ENCODE measurements at places on chromosomes 11 and 22.

GRCh38 chr22:44386386-44387035 lies 73.8 kb upstream of the SHISAL1 start:
- no peak for DNase-seq

GRCh38 chr22:44538518-44539315 lies 40.7 kb upstream of the RTL6 start:
- DNase-seq: no peak

DNA sequence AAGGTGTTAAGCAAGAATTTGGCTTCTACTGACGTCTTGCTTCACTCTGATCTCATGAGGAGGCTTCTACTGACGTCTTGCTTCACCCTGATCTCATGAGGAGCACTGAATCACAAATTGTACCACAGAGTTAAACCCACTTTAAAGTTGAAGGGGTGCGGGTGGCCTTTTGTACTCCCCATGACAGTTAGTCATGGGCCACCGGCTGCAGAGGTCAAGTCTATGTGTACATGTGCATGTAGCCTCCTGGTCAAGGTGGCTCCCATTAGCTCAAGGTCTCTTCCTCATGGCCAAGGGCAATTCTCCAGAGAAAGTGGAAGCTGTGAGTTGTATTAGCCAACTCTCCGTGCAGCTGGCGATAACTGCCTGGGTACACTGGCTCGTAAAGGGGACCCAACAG lies 23.1 kb upstream of the FZD4 start:
- no peak for DNase-seq

DNA sequence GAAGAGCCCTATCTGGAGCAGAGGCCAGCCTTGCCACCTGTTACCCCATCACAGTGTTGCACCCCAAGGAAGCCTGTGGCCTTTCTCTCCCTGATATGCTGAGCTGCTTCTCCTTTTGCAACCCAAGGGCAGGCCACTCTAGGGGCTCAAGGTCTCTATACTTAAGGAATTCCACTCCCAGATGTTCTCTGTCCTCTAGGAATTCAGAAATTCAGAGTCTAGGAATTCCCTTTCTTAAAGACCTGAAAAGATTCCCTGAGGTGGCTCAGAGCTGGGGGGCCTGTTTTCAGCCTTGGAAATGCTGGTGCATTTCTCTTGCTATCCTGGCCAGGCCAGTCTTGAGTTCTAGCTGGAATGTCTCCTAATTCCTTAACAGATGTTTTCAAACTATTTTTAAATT lies 68.0 kb upstream of the OLFML1 start:
- no peak for DNase-seq

DNA sequence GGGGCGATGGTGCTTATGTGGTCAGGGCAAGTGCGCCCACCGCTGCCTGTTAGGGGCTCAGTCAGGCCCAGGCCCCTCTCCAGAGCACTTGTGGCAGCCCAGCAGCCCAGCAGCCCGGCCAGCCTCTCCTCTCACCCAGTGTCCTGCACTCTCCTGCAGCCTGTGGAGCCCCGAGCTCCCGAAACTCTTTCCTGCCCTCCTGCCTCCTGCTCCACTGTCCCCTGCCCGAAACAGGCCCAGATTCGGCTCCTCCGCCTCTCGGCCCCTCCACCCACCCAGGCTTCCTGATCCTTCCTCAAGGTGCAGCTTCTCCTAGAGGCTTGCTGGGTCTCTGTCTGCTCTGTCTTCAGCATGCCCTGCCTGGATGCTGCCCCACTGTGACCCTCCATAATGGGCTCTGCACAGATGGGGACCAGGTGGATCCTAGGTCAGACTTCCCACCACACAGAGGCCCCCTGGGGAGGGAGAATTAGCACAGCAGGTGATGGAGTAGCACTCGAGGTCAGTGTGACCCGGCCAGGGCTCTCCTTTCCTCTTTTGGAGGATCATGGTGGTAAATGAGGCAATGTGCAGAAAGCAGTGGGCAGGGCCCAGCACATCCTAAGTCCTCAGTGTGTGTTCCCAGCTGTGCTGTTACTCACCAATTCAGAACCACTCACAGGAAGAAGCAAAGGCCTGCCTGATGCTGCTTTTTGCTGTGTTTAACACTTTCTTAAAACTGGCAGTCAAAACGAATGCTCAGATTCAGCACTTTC lies 18.6 kb upstream of the NAP1L4 start:
- no peak for DNase-seq

- no peak for DNase-seq
Measured at GRCh38 chr11:2929950-2930703, 907 bp upstream of the PHLDA2 start.

- peak; percentile 15 for DNase-seq
Measured at GRCh38 chr22:40462195-40462984, 92.0 kb downstream of the SGSM3 start.

- DNase-seq: no peak
Measured at GRCh38 chr11:38138972-38139371, 1540.9 kb upstream of the RAG2 start.

DNA sequence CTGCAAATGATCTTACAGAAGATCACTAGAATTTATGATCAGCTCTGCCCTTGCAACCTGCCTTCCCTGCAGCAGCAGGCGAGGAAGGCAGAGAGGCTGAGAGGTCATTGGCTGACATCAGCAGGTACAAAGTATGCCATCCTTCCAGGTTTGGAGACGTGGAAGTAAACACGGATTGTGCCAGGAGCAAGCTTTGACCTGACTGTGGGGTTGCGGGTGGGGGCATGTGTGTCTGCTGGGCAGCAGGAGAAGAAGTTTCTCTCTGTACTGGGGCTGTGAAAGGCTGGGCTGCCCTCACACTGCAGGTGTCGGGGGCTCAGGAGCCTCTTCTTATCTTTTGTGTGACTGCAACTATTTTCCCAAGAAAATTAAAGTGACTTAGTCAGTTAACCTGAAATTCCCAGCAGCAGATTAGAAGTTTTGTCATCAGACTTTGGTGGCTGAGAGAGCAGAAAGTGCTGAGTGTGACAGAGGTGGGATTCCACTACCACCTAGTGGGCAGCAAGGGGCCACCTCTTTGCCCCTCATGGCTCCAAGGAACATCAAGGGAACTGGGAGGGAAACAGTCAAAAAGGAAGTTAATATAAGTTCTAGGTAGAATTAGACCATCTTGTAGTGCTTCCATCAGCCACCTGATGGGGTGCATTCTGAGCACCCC lies 565.9 kb downstream of the ETS1 start:
- no peak for DNase-seq

GRCh38 chr11:102168481-102168880 lies 58.2 kb downstream of the YAP1 start:
- no peak for DNase-seq

- DNase-seq: no peak
Measured at GRCh38 chr11:70075836-70076235, 2.3 kb upstream of the ANO1 start.

DNA sequence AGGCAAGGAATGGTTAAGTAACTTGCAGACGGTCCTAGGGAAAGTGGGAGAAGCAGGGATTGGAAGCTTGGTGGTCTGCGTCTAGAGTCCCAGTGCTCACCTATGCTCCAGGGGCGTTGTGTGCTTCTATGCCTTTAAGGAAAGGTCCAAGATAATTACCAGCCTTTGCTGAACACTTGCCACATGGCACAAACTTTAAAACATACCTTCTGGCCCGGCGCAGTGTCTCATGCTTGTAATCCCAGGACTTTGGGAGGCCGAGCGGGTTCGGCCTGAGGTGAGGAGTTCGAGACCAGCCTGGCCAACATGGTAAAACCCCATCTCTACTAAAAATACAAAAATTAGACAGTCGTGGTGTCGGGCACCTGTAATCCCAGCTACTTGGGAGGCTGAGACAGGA lies 2.3 kb downstream of the POLDIP3 start:
- DNase-seq: no peak

DNA sequence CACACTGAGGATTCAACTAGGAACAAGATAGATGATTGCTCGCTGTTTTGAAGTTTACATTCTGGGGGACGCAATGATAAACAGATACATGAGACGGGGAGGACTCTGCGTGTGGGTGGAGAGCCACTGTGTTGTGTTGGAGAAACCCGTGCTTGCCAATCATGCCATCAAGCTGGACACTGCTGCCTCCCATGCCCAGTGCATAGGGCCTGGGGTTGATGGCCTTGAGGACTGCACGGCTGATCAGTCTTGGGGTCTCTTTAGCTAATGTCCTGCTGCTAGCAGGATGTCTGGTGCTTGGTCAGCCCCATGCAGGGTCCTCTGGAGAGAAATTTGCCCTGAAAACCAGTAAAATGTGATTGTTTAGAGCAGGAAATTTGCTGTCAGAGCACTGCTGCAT lies 221.2 kb upstream of the B3GAT1 start:
- DNase-seq: no peak

DNA sequence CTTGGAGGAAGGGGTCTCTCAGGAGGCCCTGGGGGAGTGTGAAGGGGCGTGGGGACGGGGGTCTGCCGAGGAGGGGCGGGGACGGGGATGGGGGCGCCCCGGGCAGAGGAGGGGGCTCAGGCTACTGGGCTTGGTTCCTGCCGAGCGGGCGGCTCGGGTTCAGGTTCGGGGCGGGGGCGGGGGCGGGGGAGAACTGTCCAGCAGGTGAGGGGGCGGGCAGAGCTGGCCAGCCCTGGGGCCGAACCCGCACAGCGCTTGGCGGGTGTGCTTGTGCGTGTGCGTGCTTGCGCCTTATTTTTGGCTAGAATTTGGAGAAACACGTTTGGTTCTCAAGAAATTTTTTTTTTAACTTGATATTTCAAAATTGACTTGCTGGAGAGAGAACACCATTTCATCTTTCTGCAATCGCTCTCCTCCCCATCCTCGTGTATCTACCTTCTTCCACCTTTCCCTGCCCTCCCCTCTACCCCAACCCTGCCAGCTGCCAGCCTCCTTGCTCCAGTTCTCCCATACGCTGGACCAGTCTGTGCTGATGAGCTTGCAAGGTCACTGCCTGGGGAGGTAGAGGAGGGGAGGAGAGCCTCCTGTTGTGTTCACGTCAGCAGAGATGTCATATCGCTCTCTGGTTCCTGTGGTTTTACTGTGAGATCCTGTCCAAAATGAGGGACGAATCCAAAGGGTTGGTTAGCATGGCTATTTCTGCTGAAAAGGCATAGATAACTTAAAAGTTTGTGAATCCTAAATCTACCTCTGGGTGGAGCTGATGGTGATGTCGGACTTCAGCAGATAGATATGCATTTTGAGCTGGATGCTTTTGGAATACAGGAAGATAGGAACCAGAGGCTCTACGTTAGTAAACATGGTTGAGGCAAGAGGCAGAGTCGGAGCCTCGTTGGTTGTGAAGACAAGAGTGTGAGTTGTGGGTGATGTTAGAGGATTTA lies 668 bp downstream of the MADD start:
- peak; percentile 4 for DNase-seq

DNA sequence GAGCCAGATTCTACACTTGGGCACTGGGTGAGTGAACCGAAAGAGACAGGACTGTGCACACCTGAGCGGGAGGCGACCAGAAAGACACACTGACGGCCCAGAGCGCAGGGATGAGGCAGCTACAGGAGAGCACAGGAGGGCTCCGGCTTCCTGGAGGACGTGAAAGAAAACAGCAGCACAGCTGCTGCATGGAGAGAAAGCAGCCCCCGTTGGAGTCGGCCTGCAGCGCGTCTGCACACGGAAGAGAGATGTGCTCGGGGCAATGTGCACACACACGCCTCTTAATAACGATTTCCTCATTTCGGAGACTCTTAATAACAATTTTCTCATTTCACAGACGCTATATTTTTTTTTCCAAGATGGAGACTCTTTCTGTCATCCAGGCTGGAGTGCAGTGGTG lies 160.4 kb downstream of the CTTN start:
- no peak for DNase-seq

GRCh38 chr11:43067681-43068080 lies 244.1 kb upstream of the API5 start:
- no peak for DNase-seq

DNA sequence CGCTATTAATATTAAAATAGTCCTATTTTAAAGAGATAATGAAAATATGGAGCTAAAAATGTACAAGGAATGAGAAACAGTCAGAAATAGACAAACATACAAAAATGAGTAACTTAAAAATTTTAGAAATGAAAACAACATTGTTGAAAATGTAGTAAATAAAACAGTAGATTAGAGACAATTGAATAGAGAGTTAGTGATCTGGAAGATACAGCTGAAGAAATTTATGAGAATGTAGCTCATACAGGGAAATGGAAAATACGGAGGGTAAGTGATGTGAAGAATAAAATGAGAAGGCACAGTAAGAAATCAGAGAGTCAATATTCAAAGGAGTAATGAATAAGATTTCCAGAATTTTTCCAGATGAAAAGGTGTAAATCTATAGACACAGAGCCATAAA lies 424.8 kb downstream of the SOX6 start:
- DNase-seq: no peak

DNA sequence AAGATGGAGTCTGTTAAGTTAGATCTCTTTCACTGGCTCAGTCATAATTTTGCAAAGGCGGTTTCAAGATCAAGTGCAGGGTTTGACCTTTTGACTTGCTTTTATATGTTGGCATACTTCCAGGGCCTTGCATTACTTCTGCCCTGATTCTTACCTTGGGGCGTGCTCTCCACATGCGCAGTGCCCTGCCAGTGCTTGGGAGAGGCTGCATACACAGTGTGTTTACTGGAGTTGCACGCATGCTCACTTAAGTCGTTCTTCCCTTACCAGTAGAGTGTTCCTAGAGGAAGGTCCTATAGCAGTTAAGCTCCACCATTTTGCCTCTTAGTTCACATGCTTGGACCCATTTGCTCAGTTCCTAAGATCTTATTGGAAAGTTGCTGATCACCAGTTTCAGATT lies 21.0 kb upstream of the TMEM123 start:
- no peak for DNase-seq

- no peak for DNase-seq
Measured at GRCh38 chr11:65280646-65281045, 18.9 kb downstream of the POLA2 start.

GRCh38 chr11:108961095-108961494 lies 296.2 kb downstream of the DDX10 start:
- DNase-seq: no peak

- DNase-seq: peak; percentile 61
Measured at GRCh38 chr11:61429346-61429690, 457 bp downstream of the CPSF7 start.

DNA sequence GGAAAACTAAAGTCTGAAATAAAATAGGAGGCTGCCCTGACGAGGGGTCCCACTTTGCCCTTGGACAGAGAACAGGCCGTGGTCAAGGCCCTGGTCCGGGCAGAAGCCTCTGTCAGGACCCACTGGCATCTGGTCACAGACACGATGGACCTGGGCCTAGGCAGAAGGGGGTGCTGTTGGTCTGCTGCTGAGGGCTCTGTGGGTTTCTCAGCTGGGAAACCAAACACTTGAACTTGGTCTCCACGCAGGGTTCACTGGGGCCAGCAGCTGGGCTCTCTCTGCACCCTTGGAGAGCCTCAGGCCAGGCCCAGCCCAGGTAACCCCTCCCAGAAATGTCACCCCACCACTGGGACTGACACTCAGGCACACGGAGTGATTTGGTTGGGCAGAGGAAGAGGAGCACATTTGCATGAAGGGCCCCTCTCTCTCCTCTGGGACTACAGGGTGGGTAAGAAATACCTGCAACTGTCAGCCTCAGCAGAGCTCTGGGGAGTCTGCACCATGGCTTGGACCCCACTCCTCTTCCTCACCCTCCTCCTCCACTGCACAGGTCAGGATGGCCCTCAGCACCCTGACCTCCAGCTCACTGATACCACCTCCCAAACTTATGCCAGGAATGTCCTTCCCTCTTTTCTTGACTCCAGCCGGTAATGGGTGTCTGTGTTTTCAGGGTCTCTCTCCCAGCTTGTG lies 48.1 kb upstream of the TOP3B start:
- no peak for DNase-seq

GRCh38 chr11:3849297-3849874 lies 6.1 kb upstream of the STIM1 start:
- peak; percentile 47 for DNase-seq
